ENCODE measurements at places on chromosomes 12 and 14.

DNA sequence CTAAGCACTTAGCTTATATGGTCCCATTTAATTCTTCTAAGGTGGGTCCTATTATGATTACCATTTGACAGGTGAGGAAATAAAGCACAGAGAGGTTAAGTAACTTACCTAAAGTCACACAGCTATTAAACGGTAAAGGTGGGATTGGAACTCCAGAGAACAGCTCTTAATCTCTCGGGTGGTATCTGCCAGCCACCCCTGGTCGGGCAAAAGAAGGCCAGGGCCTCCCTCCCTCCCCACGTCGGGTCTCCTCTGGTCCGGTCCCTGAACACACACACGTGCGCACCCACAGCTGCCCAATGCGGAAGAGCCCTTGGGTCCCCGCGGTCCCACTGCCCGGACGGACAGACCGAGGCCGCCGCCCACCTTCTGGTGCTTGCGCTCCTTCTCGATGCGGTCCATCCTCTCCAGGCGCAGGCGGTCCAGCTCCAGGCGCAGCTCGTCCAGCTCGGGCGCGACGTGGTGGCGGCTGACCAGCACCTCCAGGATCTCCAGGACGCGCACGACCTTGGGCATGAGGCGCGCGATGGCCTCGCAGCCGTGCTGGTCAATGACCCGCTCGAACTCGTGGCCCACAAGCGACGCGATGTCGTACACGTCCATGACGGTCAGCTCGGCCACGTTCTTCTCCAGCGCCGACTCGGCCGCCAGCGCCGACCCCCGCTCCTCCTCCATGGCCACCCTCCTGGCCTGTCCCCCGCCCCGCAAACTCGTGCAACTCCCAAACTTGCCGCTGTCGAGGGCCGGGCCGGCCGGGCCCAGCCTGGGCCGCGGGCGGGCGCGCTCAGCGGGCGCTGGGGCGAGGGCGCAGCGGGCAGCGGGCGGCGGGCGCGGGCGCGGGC, 490 bp downstream of the RILPL1 start:
- DNase-seq = no peak

GRCh38 chr12:113129664-113130456, 5.7 kb downstream of the RASAL1 start:
- no peak for DNase-seq

GRCh38 chr12:100797246-100797645, 2.7 kb downstream of the ANO4 start:
- no peak for DNase-seq

DNA sequence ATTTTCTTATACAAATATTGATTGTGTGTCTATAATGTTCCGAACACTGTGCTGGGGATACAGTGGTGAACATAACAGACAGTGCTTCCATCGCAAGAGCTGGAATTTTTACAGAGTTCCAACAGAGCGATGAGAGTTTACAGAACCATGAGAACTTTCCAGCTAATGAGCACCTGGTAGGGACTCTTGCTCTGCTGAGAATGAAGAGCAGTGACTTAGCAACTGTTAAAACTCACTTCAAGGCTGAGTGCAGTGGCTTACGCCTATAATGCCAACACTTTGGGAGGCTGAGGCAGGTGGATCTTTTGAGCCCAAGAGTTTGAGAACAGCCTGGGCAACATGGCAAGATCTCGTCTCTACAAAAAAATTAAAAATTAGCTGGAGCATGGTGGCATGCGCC, 113.8 kb upstream of the DIO2 start:
- DNase-seq = no peak

DNA sequence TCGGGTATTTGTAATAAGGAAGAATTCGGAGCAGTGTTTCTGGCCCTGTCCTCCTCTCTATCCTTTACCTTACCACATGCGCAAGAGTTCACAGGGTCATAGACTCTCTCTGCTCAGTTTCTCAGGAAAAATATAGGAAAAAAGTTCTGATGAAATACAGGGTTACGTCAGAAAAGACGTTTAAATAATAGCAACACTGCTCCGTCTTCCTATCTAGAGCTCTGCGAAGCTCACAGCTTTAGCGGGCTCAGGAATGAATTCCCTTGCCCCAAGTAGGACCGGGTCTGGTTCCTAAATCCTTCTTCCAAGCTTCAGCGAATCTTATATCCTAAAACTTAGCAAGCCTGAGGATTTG, 365 bp downstream of the CCDC59 start:
- DNase-seq = no peak

DNA sequence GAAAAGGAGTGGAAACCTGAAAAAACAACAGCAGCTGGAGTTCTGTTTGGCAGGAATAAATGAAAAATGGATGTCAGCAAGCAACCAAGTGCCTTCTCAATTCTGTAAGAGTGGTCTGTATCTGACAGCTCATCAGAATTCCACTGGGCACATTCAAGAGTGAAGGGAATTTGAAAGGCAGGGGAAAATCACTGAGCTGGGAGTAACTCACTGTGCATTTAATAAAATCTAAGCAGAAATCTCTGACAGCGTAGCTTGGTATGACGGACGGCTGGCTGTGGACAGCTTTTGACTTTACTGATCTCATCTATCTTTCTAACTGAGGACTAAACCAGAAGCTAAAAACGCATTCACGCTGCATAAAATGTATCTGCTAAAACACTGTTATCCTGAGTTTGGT, 153.4 kb downstream of the RIMBP2 start:
- no peak for DNase-seq

GRCh38 chr12:47777741-47778558, 4.9 kb downstream of the SLC48A1 start:
- DNase-seq = peak; percentile 64

DNA sequence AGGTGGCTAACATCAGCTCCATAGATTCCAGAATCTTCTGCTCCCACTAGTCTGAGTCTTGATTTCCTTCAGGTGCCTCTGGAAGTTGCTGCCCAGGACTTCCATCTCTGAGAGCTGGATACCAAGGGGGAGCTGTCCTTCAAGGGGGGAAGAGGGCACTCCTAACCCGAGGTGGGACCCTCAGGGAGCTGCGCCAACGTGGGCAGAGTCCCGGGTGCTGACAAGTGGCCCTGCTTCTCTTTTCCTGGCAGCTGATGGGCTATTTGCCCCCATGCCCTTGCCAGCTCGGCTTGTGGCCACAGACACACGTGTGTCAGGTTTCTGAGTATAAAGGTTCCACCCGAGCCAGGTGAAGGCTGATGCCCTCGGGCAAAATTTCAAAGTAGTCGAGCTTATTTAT, 272.5 kb downstream of the TTC8 start:
- DNase-seq = no peak

DNA sequence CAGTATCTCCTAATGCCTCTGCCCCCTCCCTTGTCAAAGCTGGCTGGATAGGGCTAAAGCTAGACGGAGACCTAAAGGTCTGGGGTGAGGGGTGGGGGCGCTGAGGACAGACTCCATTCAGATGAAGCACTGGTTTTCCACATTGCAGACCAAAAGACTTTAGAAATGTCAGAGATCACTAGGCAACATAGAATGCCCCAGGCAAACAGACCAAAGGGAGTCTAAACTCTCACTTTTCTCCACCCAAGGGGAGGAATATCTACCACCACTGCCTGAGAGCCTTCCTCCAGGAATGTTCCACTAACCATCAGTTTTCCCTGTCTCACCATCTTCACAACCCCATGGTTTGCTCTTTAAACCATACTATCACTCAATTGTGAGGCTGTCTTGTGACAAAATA, 106.9 kb upstream of the KRAS start:
- DNase-seq = no peak
